ENCODE measurements at places on chromosomes 12 and 14. TPM values are rescaled to one million over a fixed set of nuclear protein-coding genes. Genes with fewer than 3 reads are reported as not detected.

The PARP11 gene
- 2.7 TPM for total RNA-seq

The MYF5 gene
- not detected for total RNA-seq

The AKAP6 gene
- total RNA-seq: 1.9 TPM

The AKAP3 gene
- total RNA-seq: 4.3 TPM

The LTB4R gene
- total RNA-seq: 14.8 TPM

The AQP2 gene
- total RNA-seq: not detected
